ENCODE measurements at places on chromosomes 7 and 10.
A peak's percentile ranks its signal among the peaks of the same experiment; 100 is the strongest.

DNA sequence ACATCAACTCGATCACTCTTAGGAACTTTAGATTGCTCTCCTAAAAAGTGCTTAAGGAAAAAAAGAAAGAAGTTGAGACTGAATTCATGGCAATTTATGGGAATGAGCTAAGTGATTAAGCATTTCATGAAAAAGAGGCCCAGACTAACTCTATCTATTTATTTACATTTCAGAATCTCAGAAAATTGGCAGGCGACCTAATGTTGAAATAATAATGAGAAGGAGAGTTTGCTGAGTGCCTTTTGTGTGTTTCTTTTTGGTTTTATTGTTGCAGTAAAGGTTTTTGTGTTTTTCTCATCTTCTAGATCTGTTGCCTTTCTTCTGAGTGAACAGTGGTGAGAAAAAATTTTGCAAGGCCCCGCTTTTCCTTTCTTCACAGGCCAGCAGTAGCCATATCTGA, 3.8 kb downstream of the GRK5 start:
- no peak for DNase-seq

DNA sequence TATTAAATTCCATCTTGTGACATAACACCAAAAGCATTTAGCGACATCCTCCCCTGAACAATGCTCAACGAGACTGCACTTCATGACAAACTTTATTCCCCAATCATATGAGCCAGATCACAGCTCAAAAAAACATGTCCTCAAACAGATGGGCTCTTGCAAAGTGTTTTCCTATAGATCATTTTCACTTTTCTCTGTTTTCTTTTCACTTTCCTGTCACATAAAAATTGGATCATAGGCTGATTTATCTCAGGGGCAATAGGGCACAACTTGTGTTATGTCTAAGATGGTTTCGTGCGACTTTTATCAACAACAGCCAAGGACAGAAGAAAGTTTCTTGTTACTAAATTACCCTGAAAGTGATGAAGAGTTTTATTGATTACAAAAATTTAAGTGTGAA, 206.1 kb downstream of the WDR11 start:
- DNase-seq, result no peak

DNA sequence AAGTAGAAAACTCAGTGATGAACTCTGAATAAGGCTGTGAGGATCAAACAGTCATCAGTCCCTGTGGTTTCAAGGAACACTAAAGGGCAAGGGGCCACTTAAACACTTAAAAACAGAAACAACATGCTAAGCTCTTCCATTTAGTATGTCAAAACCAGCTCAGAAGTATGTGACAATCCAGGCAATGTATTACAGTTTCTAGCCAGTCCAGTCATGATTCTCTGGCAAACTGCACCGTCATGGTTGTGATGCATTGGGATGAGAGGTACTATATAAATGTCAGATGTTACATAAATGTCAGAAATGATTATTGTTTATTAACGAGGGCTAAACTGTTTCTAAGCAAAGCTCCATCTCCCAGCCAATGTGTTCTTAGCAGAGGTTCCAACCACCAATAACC, 4.7 kb upstream of the CREB5 start:
- DNase-seq, result no peak

DNA sequence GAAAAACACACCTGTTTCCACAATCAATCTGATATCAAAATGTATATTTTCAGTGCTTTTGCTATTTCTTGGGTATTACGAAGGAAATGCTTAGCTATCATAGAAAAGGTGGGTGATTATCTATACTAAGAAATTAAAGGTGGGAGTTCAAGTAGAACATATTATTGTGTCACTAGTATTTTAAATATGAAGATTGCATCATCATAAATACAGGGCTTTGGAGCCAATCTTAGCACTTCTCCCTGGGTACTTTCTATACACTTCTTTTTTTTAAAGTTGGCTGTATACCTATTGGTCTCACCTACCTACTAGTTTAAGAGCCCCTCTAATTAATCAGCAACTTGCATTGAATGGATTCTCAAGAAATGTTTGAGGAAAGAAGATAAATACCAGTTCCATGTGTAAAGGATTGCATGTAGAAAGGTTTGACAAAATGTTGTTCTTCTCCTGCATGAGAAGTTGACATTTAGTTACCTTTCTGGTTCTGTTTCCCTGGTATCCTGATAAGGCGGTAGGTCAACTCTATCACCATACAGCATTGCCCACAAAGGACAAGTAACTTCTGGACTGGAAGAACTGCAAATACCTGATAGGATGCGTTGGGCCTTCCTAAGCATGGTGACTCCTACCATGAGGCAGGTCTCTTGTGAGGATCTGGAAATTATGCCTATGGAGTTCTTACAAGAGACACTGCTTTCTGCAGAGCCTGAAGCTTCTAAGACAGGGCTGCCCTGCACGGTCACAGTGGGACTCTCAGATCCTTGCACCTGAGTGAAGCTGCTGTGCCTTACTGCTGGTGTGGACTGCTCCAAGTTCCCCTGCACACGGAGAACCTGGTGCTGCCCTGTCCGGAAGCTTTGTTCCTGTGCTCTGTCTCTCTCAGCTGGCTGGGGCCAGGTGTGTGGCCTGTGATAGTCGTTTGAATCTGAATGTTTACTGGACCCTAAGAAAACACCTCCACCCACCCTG, 32.1 kb upstream of the PDSS1 start:
- no peak for DNase-seq

DNA sequence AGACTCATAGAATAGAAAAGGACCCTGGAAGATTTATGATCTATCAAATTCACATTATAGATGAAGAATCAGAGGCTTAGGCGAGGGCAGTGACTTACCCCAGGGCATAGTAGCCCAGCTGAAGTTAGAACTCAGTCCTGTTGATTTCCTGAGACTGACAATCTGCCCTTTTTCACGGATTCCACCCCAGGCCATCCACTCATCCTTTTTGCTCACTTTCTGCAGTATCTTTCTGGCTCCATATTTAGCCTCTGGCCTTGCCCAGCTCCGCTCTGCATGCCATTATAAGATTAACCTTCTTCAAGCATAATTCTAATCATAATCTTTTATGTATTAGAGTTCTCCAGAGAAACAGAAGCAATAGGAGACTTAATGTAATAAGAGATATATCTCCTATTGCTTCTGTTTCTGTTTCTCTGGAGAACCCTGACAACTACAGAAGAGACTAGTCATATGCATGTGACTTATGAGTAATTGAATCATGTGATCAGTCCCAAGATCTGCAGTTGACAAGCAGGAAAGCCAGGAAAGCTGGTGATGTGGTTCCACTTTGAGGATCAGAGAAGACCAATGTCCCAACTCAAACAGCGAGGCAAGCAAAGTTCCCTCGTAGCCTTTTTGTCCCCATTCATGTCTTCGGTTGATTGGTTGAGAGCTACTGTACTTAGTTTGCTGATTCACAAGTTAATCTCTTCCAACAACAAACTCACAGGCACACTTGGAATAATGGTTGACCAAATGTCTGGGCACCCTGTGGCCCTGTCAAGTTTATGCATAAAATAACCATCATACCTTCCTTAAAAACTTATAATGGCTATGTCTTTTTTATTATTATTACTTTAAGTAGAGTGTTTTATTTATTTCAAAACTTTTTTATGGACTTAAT, 412.1 kb downstream of the SUGCT start:
- no peak for DNase-seq

DNA sequence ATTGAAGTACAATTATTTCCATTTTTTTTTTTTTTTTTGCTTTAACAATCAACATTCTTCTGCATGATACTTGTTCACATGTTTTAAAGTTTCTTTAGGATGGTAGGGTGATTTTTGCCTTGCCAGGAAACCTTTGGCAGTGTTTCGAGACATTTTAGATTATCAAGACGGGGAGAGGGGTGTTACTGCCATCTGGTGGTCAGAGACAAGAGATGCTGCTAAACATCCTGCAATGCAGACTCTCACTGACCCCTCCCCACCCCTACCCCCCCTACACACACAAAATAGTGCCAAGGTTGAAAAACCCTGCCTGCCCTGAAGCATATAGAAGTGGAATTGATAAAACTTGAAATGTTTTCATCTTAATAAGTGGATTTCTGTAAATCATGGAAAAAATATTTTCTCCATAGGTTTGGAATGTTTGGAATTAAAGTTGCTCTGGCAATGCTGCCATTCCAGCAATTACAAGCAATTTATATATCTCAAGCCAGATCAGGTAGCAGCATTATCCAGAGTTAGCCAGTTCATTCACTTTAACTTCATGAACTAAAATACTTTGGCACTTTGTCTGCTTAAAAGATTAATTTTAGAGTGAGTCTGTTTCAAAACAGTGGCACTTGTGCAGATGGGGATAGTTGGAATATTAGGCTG, 62.1 kb downstream of the SDHAF3 start:
- peak; percentile 17 for DNase-seq

- peak; percentile 32 for DNase-seq
Observed at GRCh38 chr7:112853422-112853821, 63.2 kb upstream of the TMEM168 start.

GRCh38 chr7:93544691-93545090, 29.8 kb downstream of the CALCR start:
- no peak for DNase-seq

DNA sequence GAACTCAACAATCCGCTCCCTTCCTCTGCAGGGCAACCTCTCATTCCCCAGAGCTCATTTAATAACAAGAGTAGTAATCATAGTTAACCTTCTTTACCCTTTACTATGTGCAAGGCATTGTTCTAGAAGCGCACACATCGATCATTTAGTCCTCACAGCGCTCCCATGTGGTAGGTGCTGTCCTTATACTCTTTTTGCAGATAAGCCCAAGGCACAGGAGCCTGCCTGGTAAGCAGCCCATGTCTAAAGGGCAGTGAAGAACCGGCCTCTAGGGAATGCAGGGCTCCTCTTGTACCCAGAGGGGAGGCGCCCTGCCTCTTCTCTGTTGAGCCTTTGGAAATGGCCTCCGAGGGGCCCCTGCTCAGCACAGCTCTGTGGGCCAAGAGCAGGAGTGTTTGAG, 14.3 kb downstream of the CHST3 start:
- no peak for DNase-seq

DNA sequence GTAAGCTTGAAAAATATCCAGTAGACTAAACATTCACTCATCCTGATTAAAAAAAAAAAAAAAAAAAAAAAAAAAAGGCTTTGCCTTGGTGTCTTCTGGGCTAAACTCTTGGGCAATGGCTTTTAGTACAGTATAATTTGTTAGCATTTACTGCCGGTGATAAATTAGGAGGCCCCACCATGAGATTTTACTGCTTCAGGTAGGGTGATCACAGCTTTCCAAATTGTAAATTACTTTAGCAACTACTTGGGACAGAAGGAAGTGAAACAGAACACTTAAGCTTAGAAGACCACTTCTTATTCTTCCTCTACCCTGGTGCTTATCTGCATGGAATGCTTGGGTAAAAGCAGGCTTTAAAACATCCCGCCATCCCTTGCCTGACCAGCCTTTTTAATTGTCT, 152.1 kb downstream of the HIBADH start:
- no peak for DNase-seq

GRCh38 chr7:74324531-74325209, 35.5 kb downstream of the CLIP2 start:
- no peak for DNase-seq

GRCh38 chr7:130683026-130683425, 3.3 kb downstream of the TSGA13 start:
- DNase-seq, result no peak

DNA sequence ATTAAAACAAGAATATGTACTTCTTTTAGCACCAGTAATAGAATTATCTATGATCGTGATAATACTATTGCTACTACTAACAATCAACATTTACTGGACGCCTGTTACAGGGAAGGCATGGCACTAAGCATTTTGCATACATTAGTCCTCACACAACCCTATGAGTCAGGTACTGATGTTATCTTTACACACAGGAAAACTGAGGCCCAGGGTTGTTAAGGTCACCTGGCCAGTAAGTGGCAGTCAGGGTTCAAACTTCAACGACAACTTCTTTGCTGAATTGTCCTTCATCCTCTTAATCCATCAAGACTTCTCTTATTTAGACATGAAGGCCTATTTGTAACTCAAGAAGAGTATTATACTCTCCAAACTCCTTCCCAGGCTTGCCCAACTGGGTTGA, 41.9 kb upstream of the ACSL5 start:
- no peak for DNase-seq

DNA sequence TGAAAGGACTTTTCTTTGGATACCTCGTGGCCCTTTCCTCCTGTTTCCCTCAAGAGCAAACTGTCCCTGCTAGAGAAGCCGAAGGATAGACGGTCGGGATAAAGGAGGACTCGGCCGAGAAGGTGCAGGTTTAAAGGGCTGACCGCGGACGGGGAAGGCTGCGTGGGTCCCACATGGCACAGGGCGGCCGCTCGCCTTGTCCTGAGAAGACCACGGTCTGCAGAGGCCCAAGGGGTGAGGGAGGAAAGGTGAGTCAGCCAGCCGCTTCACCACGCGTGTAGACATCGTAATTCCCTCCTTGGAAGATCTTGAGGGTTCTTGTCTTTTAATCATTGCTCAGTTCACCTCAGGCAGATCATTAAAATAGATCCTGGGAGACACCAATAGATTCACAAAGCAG, 253.8 kb downstream of the DPP6 start:
- no peak for DNase-seq

DNA sequence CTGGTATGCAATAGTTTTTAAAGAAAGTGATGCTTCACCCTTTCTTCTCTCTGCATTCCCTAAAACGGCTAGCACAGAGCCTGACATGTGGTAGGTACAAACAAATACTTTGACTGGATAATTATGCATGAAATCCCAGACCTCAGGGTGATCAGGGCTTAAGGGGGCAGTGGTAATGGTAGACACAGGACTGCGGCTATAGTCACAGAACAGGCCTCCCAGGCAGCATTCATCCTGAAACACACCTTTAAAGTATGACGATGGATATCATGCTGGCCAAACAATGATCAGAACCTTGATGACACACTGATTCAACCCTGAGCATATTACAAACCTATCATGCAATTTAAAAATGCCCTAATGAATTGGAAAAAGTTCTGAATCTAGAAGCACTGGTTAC, 110.8 kb downstream of the PIP4K2A start:
- DNase-seq, result no peak

DNA sequence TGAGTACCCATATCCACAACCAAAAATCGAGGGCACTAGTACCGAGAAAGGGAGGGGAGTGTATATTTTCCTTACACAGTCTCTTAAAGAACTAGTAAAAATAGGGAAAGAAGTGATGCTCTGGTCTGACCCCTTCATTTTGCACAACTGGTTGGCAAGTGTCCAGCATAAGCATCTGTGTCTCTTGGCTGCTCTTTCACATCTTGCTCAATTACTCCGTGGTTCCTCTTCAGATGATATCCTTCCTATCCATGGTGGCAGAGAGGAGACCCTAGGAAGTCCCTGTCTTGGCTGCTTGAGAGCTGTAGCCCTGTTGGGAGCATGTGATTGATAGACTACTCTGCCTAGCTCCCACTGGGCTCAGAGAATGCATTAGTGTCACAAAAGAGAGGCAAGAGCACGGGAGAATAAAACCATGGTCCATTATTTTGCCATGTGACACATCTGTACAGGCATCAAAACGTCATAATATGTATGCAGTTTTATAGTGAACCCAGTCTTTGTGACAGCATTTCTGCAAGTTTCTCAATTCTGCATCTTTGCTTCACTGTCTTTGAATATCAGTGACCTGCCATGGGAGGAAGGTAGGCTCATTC, 111.8 kb upstream of the ANKRD1 start:
- no peak for DNase-seq

All from brain pericyte (primary cell).